ENCODE measurements at places on chromosomes 7 and 10. TPM values are rescaled to one million over a fixed set of nuclear protein-coding genes. Genes with fewer than 3 reads are reported as not detected.

Gene MOGAT3
- not detected for total RNA-seq

Gene HOXA7
- not detected for total RNA-seq

Gene OR2F1
- total RNA-seq, result not detected

Gene PVRIG
- 30.1 TPM for total RNA-seq

Gene C10orf95
- 0.50 TPM for total RNA-seq

Gene CNNM1
- 0.15 TPM for total RNA-seq

Gene NPC1L1
- total RNA-seq, result 0.08 TPM

Gene PPP1R17
- not detected for total RNA-seq

DNA sequence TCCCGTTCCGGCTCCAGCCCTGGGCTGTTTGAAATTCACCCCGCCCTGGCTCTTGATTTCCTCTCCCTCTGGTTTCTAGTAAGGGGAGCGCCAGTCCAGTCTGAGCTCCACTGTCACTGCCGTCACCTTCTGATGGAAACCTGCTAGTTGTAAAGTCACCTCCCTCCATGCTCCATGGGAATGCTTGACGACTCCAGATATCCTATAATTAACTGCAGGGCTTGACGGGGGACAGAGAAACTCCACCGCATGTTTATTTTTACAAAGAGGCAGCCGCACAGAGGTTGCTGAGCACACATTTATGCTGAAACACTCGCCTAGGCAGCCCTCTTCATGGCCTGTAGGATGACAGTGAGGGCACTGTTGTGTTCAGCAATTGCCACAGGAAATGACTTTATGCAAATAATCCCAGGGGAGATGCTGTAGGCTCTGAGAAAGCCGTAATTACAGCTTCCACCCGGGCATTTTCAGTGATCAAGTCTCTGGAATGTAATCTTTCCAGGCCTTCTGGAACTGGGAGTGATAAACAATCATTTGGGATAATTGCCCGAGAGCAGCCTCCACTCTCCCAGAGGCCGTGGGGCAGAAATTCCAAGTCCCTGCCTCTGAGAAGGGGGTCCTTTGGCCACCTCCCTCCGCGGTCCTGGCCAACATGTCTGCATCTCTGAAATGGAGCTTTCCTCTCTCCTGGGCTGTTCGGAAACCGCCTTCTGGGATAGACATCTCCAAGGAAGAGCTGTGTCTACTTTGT lies 300.5 kb downstream of the KLF6 start:
- no peak for DNase-seq

GRCh38 chr7:333393-333764 lies 43.4 kb downstream of the FOXL3 start:
- no peak for DNase-seq

DNA sequence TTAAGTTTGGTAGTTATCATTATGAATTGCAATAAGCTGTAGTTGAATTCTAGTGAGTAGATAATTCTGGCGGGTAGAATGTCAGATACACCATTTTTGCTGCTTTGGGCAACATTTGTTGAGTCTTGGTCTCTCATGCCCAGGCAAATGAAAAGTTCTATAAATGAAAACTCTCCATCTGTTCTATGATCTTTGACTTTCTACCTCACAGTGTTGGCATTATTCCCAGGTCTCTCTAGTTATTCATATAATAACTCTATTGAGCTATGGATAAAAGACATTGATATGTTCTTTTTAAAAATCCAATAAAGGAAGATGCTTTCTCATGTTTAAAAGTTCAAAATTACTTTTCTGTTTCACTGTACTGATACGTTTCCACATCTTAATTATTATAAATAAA lies 415.3 kb upstream of the SEMA3D start:
- DNase-seq, result no peak

- no peak for DNase-seq
Observed at GRCh38 chr7:45112648-45113047, 1.2 kb upstream of the TBRG4 start.

DNA sequence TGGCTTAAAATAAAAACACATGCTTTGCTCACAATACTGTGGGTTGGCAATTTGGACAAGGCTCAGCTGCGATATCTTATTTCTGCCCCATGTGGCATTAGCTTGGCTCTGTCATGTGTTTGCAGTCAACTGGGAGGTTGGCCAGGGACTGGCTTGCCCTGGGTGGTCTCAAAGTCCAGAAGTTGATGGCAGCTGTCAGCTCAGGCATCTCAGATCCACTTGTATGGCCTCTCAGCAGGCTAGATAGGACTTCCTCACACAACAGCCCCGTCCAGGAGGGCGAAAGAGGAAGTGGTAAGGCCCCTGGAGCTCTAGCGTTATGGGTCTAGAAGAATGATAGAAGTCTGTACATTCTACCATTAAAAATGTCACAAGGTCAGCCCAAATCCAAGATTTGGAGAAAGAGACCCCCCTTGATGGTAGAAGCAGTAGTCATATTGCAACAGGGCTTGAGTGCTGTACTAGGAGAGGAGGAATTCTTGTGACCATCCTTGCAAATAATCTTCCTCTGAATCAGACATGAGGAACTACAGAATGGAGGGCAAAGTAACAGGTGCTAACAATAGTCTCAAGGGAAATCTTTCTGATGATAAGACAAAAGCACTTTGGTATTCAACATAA lies 166.2 kb downstream of the FAM107B start:
- no peak for DNase-seq

DNA sequence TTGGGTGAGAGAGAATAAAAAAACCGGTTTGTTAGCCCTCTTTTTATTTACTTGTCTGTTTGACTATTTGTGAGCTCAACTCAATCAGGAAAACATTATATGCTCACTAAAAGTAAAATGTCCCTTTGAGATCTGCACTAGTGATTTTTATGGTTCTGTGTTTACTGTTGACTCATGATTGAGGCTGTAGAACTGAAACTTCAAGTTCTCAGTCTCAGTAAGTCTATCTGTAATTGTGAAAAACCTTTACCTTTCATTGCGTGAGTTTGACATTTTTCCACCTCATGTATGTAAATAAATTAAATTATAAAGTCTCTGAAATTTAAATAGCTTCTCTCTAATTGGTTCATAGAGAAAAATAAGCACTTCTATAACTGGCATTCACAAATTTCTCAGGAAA lies 17.0 kb upstream of the CASD1 start:
- no peak for DNase-seq

- DNase-seq, result no peak
Observed at GRCh38 chr10:6136215-6137201, 47.7 kb downstream of the RBM17 start.

DNA sequence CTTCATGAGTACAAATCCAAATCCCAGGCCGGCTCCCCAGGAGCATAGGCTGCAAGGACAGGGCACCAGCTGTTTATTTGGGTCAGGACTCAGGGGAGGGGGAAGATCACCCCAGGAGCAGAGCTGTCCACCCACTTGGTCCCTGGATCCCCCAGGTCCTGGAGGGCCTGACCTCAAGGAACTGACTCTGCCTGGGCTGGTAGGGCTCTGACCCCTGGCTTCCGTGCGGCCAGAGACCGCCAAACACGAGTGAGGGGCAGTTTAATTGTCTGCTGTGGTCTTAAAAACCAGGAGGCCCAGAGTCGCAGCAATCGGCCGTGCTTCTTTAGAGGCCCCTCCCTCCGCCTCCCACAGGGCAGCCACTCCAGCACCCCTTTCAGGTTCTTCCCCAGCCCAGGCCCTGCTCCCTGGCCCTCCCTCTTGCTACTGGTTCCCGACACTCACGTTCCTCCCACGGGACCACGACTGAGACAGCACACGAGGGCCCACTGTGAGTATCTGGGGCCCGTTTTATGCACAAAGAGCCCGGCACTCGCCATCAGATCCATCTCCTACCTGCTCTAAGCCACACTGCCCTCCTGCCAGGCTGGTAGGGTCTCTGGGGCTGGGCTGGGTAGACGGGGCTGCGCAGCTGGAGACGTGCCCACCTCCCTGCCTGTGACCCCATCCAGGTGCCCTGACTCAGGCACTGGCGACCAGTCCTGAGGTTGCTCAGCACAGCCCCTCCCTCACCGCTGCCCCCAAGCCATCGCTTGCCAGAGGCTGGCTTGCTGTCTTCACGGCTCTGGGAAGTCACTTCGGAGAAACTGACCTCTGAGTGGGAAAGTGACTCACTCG lies 30.0 kb upstream of the CFAP46 start:
- no peak for DNase-seq

GRCh38 chr10:113907166-113907565 lies 52.7 kb downstream of the NHLRC2 start:
- no peak for DNase-seq

GRCh38 chr7:84809877-84810276 lies 377.0 kb downstream of the SEMA3D start:
- DNase-seq, result no peak

- no peak for DNase-seq
Observed at GRCh38 chr7:81641873-81642272, 128.0 kb downstream of the HGF start.

- no peak for DNase-seq
Observed at GRCh38 chr7:65923316-65923715, 50.4 kb downstream of the VKORC1L1 start.

DNA sequence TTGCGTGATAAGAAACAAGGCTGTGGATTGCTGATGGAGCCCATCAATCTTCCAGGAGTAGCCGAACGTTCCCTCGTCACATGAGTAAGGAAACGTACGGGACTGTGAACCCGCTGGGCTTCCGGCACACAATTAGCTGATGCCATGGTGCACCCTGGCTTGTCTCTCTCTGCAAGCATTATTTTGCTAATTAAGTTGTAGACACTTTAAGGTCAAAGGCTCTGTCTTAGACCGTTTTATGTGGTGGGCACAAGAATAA lies 50.9 kb downstream of the ADARB2 start:
- DNase-seq, result no peak

DNA sequence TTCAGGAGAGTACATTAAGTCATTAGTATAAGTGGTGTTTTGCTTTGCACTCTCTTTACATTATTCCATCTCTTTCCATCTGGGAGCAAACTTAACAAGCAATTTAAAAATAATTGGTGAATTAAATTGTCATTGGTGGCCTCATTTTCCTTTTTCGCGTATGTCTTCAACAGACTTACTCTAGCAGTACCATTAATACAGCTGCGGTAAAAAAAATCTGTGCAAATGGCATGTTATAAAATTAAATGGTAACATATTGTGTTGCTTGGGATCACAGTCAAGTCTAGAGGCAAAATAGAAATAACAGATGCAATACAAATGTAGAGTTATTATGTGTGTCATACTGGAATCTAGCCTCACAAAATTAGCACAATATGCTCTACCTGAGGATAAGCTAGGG lies 322.4 kb downstream of the PCDH15 start:
- no peak for DNase-seq
